ENCODE measurements at places on chromosomes 7 and 10.

GRCh38 chr7:19932549-19933249 lies 159.3 kb upstream of the TMEM196 start:
- DNase-seq, result no peak

DNA sequence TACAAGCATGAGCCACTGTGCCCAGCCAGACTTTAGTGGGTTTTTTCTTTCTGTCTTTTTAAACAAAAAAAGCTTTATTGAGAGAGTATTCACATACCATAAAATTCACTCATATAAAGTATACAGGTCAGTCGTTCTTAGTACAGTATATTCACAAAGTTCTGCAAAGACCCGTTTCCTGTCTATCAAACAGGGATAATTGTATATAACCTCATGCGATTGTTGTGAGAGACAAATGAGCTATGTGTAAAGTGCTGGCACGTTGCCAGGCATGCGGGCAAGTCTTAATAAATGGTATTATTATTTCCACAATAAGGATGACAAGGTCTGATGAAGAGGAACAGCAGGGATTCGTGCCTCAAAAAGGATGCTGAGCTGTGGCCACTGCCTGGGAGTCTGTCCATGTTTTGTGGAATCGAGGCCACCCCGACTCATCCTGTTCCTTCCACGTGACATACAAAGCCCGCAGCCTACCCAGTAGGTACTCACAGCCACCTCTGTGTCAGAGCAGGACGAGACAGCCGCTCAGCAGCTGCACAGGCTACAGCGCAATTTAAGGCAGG lies 51.6 kb downstream of the SMKR1 start:
- DNase-seq, result peak; percentile 59

GRCh38 chr10:123187781-123188180 lies 33.6 kb downstream of the BUB3 start:
- DNase-seq, result peak; percentile 93

- DNase-seq, result no peak
These were observed 203.1 kb downstream of the TFEC start for GRCh38 chr7:115827305-115828045.

GRCh38 chr10:119517235-119518141 lies 25.0 kb downstream of the RGS10 start:
- no peak for DNase-seq

- no peak for DNase-seq
These were observed 53.2 kb downstream of the SLC18A2 start for GRCh38 chr10:117294039-117294645.

GRCh38 chr7:18550574-18550973 lies 55.0 kb downstream of the HDAC9 start:
- DNase-seq, result no peak

GRCh38 chr7:99083068-99083651 lies 60.7 kb downstream of the SMURF1 start:
- no peak for DNase-seq

- no peak for DNase-seq
These were observed 96.6 kb upstream of the GPR26 start for GRCh38 chr10:123569436-123570035.

DNA sequence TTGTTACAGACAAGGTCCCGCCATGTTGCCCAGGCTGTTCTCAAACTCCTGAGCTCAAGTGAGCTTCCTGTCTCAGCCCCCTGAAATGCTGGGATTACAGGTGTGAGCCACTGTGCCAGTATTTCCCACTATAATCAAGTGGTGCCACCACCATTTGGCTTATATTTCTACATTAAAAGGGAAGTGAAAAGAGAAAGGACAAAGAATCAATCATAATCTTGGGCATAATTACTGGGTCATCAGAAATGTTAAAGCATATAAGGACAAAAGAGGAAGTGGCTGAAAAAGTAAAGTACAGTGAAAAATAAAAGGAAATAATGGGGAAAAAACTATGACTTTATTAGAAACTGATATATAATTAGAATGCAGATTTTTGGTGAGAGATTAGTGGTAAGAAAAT lies 25.7 kb upstream of the ENTPD1 start:
- DNase-seq, result no peak

- DNase-seq, result no peak
These were observed 2.0 kb upstream of the TSPAN14 start for GRCh38 chr10:80452069-80452468.

DNA sequence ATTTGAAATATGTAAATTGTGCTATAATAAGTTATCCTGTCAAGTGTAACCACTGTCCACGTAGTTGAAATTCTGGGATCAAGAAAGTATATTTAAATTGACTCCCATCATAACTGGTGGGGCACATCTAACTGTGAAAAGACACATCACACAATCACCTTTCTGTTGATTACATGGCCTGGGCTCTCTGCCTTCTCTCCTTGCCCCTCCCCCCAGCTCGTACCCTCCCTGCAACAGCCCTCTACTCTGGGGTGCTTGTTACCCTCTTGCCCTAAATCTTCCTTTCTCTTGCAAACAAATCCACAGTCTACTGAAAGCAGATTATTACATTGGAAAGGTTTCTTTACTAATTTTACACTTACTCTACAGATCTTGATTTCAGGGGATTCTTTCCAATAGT lies 56.3 kb downstream of the CCDC186 start:
- no peak for DNase-seq

GRCh38 chr7:8290645-8291308 lies 28.8 kb upstream of the ICA1 start:
- peak; percentile 90 for DNase-seq

GRCh38 chr7:116687801-116688201 lies 15.8 kb downstream of the MET start:
- DNase-seq, result no peak

DNA sequence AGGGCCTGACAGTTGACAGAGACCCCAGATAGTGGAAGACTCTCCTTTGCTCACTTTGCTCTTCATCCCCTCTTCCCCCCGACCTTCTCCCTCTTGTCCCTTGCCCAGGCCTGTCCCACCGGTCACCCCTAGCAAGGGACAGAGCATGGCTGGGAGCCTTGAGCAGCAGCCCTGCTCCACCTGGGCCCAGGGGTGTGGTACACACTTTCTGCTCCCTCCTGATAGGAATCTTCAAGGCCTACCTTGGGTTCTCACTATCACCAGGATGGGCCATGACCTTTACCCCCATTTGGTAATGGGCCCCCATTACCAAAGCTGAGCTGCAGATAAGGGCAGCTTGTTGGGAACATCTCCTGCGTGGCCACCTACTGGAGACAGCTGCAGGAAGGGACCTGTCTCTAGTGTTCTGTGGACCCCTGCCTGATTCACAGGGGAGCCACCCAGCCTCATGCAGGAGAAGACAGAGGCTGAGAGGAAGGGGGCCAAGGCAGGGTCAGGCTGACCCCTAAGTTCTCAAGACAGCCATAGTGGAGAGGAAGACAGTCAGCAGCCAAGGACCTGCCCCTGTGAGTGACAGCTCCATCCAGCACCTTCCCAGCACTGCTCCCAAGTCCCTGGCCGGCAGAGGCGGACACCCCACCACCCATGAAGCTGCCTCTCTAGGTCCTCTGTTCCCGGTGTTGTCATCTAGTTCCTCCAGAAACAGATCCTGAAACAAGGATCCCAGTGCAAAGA lies 913 bp upstream of the NPC1L1 start:
- DNase-seq, result no peak

- peak; percentile 1 for DNase-seq
These were observed 247.6 kb upstream of the HGF start for GRCh38 chr7:82017334-82017943.

- DNase-seq, result no peak
These were observed 10.3 kb downstream of the PWWP2B start for GRCh38 chr10:132407243-132407746.

DNA sequence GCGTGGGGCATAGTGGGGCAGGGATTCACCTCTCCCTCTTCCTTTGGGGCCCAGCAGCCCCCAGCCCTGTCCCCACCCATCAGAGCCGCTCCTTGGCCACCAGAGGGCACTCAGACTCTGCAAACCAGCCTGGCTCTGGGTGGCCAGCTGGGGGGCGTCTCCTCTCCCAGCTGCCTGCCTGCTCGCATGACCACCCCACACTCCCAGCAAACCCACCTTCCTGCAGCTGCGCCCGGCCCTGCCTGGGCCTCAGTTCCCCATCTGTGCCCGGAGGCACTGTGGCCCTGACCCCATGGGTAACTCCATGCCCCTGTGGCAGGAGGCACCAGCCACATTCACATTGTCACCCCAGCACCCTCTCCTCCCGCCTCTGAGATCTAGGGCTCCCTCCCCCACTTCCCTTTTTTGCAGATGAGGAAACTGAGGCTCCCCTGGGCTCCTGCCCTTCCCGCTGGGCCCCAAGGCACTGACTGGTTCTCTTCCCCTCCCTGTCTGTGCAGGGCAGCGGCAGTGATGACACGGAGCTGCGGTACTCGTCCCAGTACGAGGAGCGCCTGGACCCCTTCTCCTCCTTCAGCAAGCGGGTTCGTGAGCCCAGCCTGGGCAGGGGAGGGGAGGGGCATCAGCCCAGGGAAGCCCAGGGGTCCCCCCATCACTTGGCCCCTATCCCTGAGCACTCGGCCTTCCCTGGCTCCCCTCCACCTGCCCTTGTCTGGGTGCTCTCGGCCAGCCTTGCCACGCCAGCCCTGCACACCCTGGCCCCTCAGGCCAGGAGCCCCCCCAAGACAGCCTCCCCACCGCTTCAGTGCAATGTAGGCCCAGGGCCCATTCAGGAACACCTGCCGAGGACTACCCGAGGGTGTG lies 6.9 kb upstream of the SH2B2 start:
- peak; percentile 72 for DNase-seq

Data from NCI-H1436 (cell line).